ENCODE measurements at places on chromosomes 3 and 15.
A peak's percentile ranks its signal among the peaks of the same experiment; 100 is the strongest.

- no peak for DNase-seq
These were observed 17.3 kb downstream of the ATOSA start for GRCh38 chr15:52661909-52662308.

DNA sequence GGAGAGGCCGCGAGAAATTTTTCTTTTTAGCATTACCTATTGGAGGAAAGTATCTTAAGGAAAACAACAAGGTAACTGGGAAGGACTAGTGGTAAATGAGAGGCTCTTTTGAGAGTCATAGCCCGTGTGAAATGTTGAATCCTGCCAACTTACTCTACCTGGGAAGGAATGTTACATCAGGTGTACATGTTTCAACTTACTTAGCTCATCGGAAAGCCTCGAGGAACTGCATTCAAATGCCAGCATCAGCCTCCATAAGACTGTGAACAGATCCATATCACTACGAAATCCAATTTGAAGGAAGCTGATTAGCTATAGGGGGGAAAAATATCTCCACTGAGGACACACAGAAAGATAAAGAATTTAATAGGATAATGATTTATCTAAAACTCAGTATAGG, 72.3 kb upstream of the PDZRN3 start:
- no peak for DNase-seq

DNA sequence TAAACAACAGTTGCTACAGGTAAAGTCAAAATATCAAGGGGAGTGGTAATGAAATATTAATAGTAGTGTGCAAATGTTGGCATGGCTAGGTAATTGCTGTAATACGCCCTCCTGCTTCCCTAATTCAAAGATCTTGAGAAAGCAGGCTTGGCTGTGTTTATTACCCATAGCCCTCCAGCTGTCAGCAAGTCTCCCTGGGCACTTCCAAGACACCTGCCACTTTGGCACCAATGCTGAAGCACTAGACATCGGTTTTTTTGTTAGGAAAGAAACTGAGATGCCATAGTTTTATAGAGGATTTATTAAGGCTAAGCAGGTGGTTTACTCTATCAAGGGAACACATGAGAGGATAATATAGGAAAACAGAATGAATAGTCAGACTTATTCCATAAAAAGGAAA, 64.4 kb downstream of the P2RY1 start:
- DNase-seq = no peak

- DNase-seq = peak; percentile 85
These were observed 1.5 kb upstream of the TNK2 start for GRCh38 chr3:195909644-195910498.

- no peak for DNase-seq
These were observed 35.4 kb downstream of the LIPC start for GRCh38 chr15:58467121-58467721.

DNA sequence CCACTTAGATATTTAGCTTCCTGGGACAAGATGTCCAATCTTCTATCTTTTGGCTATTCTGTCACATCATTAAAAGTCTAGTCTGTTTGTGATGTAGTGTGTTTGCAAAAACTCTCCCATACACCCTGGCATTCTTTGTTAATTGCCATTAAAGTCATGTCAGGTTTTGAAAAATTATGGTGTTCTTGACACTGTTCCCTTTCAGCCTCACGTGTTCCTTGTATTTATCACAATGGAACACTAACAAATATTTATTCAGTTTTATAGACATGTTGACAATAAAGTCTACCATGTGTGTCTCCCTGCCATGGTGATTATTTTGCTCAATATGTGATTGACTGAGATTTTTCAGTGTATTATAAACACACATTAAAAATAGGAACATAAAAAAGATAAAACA, 9.4 kb upstream of the CACNA1D start:
- no peak for DNase-seq

DNA sequence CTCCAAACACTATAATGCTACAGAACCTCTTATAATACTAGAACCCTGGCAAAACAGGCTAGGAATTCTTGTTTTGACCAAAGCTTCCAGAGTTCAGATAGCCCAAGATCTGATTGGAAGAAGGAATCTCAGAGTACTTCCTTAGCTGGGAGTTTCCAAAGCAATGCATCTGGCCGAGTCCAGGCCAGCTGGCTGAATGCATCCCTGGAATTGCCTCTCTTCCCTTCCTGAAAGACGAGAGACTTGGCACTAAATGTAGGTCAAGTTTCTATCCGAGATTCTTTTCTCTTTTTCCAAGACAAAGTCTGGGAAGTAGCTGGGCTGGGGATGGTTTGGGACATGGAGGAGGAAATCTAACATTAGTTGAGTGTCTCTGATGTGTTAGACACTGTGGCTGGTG, 68.7 kb upstream of the ADPGK start:
- no peak for DNase-seq

DNA sequence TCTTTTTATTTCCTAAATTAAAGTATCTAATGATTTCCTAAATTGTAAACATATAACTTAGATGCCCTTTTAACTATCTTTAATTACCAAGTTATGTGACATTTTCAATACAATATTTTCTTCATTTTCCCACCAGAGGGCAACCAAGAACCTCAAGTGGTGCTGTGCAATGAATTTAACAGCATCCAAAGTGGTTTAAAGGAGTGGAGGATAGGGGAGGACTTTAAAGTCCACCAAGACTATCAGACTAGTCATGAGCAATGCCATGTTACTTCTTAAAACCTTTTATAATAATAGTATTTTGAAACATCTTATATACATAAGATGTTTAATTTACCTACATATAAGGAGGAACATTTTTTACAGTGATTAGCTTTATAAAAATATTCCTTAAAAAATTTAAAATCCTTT, 74.4 kb downstream of the DLG1 start:
- DNase-seq = peak; percentile 10

DNA sequence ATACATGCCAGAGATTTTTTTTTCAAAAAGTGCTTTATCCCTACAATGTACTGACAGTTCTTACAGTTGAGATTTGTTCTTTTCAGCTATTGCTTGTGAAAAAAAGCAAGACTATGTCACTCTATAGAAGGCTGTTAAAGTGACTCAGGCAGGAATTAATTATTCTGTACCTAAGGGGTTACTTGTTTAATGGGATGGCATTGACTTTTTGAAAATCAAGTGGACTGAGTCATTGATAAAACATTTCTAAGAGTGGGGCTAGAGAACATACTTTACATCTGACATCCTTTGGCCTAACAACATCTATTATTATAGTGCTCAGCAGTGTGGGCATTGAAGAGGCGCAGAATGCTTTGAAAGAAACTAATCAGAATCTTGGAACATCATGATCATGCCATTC, 34.3 kb downstream of the INTS14 start:
- DNase-seq = no peak

- peak; percentile 98 for DNase-seq
These were observed at the start of gene TMF1 for GRCh38 chr3:69051756-69052471. Gene TMF1, minus strand, starts transcription at chr3:69052333. Its CDS starts 247 bp downstream, at chr3:69052086.

- no peak for DNase-seq
These were observed 9.0 kb downstream of the PIK3R4 start for GRCh38 chr3:130737622-130738021.

GRCh38 chr3:108477511-108478147, 32.8 kb downstream of the MYH15 start:
- DNase-seq = peak; percentile 51

DNA sequence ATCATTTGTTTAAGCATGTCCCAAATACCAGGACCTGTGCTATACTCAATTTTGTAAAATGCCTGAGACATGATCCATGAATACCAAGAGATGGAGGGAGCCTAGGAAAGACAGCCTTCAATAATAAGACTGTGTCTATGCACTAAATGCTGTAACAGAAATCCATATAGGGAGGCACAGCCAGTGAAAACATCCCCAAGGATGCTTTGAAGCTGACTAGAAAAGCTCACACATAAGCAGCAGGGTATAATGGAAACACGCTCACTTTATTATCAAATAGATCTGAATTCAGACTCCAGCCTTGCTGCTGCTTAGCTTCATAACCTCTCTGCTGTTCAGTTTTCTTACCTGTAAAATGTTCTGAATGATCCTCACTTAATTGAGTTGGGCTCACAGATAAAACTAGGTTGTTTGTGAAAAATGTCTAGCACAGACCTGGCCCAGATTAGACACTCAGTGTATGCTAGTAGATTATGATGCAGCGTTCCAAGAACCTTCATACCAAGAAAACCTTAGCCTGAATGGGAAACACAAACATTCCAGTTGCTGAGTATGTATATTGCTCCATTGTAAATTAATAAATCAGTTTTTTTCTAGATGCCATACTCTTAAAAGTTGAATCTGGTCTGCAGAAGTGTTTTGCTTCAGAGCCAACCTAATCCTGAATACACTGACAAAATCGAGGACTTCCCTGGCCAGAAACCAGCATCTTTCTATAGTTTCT, 3.8 kb upstream of the LARP6 start:
- no peak for DNase-seq

GRCh38 chr3:138196023-138196422, 8.9 kb downstream of the ARMC8 start:
- DNase-seq = no peak

DNA sequence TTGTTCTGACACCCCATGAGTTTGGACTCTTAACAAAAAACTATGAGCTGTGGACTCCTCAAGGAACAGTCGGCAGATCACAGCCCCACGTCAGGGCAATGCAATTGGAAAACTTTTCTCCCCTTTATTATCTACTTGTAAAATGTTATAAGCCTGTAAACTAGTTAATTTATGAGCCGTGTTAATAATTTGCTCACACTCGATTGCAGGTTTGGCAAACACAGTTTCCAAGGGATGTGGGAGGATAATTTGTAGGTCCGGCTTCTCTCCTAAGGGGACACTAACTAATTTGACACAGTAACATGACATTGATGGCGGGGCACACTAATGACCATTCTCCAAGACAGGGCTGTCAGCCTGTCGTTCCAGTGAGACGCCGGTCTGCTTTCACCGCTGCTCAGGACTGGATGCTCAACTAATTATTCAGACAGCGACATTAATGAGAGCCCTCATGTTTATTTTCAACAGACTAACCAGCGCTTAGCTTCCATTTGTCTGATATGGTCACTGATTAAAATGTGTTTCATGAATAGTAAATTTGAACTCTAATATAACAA, 222.1 kb downstream of the FOXP1 start:
- DNase-seq = no peak

- no peak for DNase-seq
These were observed 140.5 kb downstream of the LRRK1 start for GRCh38 chr15:101059381-101060341.

Measured in central memory CD4-positive, alpha-beta T cell (primary cell).